ENCODE measurements at places on chromosomes 4 and X.

- DNase-seq = no peak
Observed at GRCh38 chr4:153603258-153603657, 80.8 kb upstream of the TLR2 start.

DNA sequence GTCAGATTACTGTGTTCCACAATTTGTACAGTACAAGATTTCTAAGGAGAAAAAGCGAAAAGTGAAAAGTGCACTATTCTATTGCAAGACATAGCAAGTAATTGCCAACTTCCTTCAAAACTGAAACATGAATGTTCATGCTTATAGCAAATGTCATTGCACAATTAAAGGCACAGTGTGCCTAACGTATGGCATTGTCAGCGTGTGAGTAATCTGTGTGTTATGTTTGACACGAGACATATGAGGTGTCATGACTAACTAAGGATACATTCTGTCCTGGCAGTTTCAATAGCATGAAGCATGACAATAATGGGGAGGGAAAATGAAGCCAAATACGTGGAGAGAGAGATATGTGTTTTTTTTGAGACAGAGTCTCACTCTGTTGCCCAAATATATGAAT lies 33.6 kb upstream of the TBC1D9 start:
- DNase-seq = no peak

DNA sequence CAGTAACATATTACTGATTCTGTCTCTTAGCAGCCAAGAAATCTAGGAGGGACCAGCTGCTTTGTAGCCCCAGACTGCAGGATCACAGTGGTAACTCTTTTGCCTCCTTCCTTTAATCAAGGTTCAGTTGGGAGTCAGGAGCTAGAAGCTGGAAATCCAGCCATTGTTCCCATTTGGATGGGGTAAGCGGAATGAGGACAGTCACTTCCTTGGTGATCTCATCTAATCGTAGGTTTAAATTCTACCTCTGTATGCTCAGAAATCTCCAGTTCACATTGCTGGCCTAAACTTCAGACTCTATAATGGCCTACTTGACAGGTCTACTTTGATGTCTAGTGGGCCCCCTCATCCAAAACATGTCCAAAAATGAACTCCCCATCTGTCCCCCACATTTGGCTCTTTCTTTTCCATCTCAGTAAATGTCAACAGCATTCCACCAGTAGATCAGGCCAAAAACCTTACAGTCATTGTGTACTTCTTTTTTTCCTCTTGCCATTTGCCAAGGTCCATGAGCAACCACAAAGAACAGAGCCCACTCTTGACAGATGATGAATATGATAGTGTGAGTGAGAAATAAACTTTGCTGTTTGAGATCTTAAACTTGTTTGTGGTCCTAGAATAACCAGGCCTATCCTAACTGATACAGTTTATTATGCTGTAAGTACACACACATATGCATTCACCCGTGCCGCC lies 40.1 kb downstream of the WWC2 start:
- DNase-seq = peak; percentile 6

DNA sequence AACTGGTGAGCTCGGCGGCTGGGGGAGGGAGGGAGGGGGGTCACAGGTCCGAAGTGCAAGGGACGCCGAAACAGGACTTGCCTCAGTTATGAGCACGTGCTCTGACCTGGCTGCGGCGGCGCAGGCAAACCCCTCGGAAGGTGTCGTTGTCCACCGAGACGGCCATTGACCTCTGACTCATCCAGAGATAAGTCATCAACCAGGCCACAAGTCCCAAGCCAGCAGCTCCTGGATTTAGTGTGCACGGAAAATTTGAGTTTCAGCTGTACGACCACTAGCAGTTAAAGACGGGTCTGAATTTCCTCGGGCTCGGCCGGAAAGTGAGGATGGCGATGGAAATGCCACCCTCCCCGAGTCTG lies 674 bp downstream of the SH3D19 start:
- peak; percentile 13 for DNase-seq

- DNase-seq = peak; percentile 49
Observed at GRCh38 chr4:162274354-162274753, 110.6 kb upstream of the FSTL5 start.

GRCh38 chr4:105014635-105015034 lies 132.0 kb upstream of the TET2 start:
- no peak for DNase-seq

GRCh38 chrX:30679369-30679768 lies 26.1 kb downstream of the GK start:
- no peak for DNase-seq

- no peak for DNase-seq
Observed at GRCh38 chr4:101008503-101008902, 338.8 kb downstream of the PPP3CA start.

DNA sequence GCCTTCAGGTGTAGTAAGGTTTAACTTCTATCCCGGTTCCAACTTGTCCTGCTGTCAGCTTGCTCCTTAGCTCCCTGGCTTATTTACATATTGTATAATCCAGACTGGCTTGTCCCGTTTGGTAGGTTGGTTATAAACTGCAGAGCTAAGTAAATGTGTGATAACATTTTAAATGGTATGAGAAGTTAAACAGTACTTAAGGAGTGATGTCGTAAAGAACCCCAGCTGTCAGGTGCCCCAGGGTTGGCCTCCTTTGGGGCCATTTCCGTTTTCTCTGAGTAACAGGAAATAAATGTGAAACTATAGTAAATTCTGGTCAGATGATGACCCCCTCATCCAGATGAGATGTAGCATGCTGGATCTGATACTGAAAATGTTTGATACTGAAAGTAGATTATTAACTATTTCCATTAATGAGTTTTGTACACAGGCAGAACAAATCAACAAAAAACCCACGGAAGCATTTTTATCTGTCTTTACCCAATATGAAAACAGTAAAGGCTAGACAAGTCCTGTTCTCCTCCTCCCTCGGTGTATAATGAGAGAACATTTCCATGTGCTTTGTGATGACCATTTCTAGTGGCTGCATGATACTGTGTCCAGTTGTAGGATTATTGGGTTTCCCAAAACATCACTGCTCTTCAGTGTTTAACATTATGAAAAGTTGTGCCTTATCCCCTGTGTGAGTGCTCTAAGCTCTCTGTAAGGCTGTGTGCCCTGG lies 22.4 kb downstream of the GAB1 start:
- peak; percentile 93 for DNase-seq

DNA sequence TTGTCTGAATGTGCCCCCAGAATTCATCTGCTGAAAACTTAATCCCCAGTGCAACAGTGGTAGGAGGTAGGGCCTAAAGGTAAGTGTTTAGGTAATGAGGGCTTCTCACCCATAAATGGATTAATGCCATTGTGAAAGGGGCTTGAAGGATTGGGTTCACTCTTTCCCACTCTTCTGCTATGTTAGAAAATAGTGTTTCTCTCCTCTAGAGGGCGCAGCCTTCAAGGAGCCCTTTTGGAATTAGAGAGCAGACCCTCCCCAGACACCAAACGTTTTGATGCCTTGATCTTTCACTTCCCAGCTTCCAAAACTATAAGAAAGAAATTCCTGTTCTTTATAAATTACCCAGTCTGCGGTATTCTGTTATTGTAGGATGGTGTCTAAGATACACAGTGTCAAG lies 706.4 kb downstream of the SMARCA1 start:
- DNase-seq = no peak

DNA sequence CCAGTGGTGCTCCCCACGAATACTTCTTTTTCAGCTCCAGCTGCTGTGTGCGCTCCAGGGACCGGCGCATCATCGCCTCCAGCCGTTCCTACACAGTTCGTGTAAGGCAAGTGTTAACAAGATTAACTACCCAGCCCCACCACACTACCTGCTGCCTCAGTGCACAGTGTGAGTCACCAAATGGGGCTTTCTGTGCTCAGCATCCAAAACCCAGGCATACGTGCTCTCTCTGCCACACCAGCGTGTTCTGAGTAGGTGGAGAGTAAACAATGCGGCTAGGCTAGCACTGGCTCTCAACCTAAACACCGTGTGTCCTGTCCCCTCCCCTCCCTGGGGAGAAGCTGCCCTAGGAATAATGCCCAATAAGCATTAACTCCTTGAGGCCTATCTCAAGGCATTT lies 60.0 kb downstream of the MAP7D2 start:
- no peak for DNase-seq

DNA sequence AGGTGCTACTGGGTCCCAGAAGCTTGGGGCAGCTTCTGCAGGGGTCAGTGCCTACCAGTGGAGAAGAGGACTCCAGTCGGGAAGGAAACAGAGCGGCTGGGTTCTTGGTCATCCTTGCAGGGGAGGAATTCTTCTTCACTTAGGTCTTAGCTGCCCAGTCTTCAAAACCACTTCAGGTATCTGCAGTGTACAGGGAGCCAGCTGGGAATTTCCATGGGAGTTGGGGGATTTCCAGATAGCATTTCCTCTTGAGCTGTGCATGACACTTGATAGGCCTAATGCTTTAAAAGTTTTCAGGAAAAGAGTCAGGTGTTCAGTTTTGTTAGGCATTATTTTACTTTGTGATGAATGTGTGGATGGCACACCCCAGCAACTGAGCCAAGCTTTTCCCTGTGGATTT lies 58.1 kb upstream of the ENPP6 start:
- DNase-seq = no peak

- DNase-seq = no peak
Observed at GRCh38 chr4:108742451-108743420, 20.1 kb downstream of the ETNPPL start.

DNA sequence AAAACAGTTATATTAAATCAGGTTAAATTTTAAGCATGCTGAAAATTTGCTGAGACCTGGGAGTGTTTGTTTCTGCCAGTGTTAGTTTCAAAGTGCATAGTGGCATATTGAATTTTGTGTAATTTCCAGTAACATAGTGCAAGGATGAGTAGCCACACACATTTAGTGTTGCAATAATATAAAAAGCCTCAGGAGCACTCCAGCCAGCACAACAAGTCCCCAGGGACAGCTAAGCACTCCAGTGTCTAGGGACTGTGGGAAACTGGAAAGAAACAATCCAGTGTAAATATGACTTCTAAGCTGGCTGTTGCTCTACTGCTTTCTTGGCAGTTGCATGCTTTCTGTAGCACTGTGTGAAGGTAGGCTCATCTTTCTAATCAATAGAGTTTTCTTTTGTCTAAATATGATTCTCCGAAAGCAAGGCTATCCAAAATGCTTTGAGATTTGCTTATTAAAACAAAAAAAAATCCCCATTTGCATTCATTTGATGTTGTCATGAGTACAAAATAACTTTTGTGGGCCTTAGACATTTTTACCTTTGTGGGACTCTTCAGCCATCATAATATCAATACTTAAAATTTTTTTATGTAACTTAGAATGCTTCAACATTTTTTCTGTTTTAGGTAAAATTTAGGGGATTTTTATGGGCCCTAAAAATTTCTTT lies 24.2 kb upstream of the CXCL2 start:
- DNase-seq = no peak

DNA sequence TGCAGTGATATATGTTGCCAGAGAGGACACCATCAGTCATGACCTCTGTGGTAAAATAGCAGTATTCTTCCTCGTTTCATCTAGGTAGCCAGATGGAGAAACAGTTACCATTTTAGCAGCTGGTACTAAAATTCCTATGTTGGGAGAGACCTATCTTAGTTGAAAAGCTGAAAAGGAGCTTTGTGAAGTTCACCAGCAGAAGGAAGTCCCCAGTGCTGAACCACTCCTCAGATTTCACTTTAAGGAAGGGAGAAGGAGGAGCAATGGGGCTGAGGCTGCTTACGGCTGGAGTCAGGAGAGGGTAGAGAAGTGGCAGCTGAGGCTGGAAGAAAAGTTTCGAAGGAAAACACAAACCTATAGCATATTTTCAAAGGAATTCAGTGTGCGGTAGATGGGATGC lies 103.7 kb downstream of the ATXN3L start:
- DNase-seq = no peak

DNA sequence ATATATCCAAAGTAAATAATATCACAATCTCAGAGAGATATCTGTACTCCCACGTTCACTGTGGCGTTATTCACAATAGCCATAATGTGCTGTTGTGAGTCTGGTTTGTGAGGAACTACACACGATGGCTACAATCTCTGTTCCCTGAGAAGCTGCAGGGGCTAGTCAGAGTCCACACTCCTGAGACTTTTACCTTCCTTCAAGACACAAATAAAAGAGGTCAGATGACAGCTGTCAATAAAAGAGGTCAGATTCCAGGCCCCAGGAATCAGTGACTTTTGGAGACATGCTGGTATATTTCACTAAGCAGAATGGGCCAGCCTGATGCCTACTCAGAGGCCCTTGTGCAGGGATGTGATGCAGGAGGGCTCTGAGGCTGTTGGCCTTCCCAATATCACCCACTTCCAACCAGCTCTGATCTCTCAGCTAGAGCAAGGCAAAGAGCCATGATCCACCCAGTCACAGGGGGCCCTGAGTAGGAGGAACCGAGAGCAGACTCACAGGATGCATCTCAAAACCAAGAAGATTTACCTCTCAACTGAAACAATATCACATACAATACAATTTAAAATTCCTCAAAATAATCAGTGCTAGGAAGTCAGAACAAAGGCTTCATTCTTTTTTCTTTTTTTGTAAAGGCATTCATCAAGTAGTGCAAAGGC lies 13.8 kb downstream of the FRYL start:
- DNase-seq = no peak

- DNase-seq = peak; percentile 69
Observed at GRCh38 chrX:13535376-13536165, 33.8 kb upstream of the EGFL6 start.

- DNase-seq = no peak
Observed at GRCh38 chr4:74237425-74237966, 70.8 kb upstream of the EPGN start.

GRCh38 chr4:141395246-141395830 lies 174.6 kb downstream of the ZNF330 start:
- DNase-seq = no peak

- DNase-seq = no peak
Observed at GRCh38 chr4:89021684-89022083, 35.3 kb downstream of the FAM13A start.
